ENCODE measurements at places on chromosomes 1 and 21.

DNA sequence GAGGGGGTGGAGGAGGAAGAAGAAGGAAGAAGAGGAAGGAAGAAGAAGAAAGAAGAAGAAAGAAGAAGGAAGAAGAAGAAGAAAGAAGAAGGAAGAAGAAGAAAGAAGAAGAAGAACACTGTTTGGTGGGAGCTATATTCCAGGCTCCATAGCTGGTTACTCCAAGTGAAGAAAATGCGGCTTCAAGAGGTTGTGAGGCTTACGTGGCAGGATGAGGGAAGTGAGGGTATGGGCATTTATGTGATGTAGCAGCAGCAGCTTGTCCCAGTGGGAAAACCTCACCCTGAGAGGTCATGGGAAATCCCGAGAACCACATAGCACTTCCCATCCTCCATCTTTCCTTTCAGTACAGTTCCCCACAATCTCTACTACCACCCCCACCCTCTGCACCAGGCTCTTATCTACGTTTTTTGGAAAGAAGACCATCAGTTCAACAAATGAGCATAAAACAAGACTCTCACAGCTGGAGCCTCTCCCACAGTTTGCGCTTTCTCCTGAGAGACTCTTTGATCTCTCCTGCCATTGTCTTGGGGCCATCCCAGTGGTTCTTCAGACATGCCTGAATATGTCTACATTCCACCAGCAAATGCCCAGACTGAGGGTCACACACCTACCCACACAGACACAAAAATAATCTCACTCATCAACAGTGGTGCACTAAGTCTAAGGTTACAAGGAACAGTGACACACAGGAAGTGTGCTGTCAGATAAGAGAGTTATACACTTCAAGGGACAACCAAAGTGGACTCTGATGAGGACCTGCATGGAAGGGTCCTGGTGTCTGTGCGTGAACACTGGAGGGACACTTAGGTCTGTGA lies 77.9 kb upstream of the KCNJ15 start:
- no peak for DNase-seq

DNA sequence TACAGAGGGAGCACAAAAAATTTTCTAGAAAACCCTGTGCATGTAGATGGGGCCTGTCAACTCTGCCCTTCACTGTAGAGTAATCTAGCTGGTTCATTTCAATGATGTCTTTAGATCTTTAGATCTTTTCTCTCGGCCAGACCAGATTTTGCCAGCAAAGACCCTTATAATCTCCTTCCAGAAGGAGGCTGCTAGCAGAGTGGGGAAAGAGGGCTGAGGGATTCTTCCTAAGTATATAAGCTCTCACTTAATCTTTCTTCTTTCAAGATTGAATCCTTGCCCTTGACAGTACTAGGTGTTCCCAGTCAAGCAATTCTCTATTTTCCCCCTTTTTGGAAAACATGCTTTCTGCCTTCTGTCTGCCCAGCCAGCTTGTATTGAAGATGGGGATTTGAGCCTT lies 34.3 kb downstream of the BCAS2 start:
- DNase-seq = no peak

DNA sequence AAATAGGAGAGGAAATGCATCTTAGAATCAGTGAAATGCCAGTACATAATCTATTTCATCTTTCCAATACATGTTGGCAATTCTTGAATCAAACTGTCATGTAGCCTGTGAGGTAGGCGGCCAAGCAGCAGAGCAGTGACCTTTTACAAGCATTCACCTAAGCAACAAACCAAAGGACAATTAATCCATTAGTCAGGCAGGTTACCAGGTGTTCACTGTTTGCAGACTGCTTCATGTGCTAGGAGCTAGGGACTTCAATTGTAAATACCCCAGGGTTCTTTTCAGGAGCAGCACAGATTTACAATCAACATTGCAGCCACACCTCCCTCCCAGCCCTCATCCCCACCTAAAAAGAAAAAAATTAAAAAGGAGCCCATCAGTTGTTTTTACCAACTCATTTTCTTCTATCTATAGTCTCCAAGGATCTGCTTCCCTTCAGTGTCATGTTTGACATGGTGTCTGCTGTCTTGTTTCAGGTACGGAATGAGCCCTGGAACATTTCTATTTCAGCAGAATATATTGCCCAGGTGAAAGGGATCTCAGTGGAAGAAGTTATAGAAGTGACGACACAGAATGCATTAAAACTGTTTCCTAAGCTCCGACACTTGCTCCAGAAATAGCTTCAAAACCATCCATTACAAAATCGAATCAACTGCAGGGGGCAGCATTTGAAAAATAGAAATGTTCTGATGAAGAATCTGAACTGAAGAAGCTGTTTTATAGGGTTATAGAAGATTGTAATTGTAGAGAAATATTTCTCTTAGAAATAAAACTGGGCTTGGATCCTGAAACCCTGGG lies 23.0 kb downstream of the TATDN3 start:
- no peak for DNase-seq

GRCh38 chr1:24968941-24969585 lies 39.0 kb upstream of the RUNX3 start:
- no peak for DNase-seq

- no peak for DNase-seq
Measured at GRCh38 chr21:31531967-31532366, 127.5 kb upstream of the SOD1 start.

DNA sequence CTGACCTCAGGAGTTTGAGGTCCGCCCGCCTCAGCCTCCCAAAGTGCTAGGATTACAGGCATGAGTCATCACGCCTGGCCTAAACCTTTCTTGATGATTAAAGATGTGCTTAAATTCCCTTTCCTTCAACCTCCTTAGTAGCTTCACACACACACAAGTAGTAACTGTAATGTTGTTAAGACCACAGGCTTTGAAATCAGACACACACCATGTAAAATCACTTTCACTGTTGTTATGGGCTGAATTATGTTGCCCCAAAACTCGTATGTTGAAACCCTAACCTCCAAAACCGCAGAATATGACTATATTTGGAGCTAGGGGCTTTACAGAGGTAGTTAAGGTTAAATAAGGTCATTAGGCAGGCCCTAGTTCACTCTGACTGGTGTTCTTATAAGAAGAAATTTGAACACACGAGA lies 180.2 kb downstream of the NR5A2 start:
- DNase-seq = no peak

DNA sequence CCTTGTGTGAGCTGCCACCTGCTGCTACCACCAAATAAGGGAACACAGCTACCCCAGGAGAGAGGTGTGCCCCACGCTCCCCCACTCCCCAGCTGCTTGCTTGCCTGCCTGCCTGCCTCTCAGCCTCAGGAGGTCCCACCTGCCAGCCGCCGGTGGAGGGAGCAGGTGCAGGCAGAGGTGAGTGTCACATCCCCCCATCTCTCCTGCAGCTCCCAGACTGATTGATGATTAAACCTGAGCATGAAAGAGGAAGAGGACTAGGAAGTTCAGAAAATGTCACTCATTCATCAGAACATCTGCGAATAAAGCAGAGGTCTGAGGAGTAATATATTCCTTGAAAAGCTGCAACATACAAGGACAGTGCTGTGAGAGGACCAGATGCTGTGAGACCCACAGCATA lies 58.6 kb upstream of the HIVEP3 start:
- no peak for DNase-seq

DNA sequence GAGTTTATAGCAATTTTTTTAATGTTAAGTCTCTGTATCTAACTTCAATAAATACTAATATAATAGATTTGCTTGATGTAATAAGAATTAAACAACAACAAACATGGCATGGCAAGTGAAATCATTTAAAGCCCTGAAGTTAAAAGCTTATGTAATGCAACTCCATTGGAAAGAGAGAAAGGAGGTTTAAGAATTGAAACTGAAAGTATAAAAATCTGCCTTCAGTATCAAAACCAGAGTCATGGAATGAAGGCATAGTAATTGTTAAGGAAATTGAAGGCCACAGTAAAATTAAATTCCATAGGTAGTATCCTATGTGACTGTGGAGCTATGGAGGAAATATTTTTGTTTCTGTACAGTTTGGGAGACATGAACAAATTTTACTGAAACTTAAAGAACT lies 55.1 kb downstream of the PRDX6 start:
- no peak for DNase-seq

All from right cardiac atrium (tissue), 5 donors.